Right lobe of liver (tissue), 6 donors: ENCODE measurements at places on chromosomes 12 and 14.

DNA sequence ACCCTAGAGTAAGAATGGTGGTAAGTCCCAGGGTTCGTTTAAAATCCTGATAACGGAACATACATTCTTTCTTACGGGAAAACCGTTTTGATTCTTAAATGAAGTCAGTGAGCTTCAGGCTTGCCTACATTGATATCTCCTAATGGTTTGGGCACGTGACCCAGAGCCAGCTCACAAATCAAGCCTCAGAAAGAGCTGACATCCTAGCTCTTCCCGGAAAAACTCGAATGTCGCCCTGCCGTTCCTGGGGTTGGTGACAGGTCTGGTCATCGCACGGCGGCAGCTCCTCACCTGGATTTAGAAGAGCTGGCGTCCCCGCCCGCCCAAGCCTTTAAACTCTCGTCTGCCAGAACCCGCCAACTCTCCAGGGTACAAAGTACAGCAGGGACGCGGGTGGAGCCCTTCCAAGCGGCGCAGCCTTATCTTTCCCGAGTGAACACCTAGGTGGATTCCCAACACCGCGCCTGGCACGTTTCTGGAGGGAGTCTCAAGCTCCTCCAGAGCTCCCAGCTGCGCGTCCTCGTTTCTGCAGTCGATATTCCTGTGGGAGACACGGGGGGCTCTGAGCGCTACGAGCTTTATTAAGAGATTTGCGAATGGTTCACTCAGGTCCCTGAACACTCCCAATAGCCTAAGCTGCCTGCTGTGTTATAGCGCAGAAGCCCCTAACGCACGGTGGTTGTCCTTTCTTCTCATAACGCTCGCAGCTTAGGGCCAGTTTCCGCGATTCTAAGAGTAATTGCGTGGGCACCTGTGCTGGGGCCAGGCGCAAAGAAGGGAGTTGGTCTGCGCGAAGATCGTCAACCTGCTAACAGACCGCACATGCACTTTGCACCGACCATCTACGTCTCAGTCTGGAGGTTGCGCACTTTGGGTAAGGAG, at the start of gene SSTR1:
SSTR1 (plus strand) TSS at position 169 of the 882 bp plus-strand sequence. CDS start 1,486 bp downstream, outside the sequence.
- peak; percentile 94 for DNase-seq

GRCh38 chr14:58055497-58056010, 96.5 kb downstream of the ARMH4 start:
- DNase-seq: no peak

DNA sequence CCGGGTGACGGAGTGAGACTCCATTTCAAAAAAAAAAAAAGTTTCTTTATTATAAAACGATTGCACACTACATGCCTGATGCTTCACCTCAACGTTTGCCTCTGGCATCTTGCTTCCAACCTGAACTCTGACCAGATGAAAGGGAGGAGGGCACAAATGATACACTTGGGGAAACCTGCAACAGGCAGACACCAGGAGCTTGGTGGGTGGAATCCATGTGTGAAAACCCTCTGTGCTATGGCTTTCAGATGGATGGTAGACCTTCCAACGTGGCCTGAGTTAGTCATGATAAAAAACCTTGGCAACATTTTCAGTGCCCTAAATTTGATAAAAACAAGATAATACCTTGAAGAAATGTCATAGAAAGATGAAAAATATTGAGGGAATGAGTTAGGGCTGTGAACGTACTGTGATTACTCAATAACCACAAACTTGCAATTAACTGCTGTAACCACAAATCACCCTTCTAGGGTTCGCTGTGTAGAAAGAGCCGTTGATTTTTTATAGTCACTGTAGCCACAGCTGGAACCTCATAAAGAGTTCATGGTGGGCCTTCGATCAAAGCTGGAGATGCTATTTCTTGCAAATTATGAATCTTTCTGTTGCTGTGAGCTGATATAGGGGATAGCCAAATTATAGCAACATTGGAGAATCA, 26.1 kb upstream of the GZMB start:
- DNase-seq: no peak

DNA sequence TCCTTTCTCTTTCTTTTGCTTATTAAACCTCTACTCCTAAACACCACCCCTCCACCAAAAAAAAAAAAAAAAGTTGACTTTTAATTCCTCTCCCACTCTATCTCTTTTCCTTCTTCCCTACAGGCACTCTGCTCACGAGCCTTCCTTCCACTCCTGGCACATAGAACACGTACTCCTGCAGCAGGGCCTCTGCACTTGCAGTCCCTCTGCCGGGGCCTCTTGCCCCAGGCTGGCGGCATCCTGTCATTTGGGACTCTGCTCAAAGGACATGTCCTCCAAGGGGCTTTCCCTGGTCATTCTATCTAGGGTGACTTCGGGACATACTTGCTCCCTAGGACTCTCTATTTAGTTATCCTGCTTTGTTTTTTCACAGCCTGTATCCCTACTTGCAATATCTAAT, 7.7 kb downstream of the FOS start:
- no peak for DNase-seq

GRCh38 chr12:132560364-132560613, 50.1 kb downstream of the LRCOL1 start:
- DNase-seq: no peak

GRCh38 chr14:54202288-54202687, 194.5 kb upstream of the CDKN3 start:
- no peak for DNase-seq

DNA sequence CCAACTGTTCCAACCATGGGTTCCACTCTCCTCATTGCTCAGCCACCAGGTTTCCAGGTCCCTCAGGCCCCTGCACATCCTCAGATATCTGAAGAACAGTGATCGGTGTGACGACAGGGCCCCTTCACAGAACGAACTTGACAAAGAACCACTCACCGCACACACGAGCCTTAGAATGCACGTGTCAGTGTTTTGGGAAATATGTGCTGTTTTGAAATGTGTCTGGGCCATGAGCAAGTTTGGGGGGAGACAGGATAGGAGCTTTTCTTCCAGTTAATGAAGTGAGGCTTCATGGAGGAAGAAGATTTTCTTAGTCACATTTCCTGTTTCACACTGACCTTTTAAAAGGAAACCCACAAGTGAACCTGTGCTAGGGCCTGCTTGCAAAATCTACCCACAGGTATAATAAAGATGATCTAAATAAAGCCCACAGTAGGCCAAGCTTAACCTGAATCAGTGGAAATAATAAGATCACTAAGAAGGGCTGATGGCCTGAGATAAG, 58.6 kb downstream of the ZFP36L1 start:
- DNase-seq: no peak

- DNase-seq: no peak
Measured at GRCh38 chr12:25372969-25373817, 122.5 kb upstream of the KRAS start.

GRCh38 chr14:22276913-22277816, 311.9 kb downstream of the DAD1 start:
- no peak for DNase-seq

DNA sequence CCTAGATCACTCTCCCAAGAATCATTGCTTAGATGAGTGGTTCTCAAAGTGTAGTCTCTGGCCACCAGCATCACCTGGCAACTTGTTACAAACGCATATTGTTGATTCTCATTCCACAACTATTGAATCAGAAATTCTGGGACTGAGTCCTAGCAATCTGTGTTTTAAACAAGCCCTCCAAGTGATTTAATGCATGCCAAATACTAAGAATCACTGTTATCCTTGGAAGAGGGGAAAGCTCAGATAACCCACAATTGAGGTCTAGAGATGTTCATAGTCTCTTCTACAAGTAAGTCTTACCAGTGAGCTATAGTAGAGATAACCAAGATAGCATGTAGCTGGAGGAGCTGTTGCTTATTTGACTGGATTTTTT, 666.6 kb downstream of the DIO2 start:
- DNase-seq: no peak

GRCh38 chr12:69388371-69388770, 28.8 kb downstream of the YEATS4 start:
- no peak for DNase-seq

DNA sequence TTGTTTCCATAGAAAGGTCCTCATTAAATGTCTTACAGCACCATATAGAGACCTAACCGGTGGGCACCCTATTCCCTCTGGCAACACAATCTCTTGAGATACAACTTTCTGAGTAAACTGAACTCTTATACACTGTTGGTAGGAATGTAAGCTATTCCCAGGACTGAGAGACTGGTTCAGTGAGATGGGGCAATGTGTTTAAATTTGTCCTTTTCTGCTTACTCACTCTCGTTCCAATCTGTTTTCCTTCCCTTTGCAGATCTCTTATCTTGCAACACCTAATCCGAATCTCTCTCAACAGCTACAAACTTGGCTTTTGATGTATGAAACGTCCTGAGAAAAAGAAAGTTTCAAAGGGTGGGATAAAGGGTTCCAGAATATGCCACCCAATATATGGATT, 26.1 kb upstream of the ETV6 start:
- DNase-seq: no peak

DNA sequence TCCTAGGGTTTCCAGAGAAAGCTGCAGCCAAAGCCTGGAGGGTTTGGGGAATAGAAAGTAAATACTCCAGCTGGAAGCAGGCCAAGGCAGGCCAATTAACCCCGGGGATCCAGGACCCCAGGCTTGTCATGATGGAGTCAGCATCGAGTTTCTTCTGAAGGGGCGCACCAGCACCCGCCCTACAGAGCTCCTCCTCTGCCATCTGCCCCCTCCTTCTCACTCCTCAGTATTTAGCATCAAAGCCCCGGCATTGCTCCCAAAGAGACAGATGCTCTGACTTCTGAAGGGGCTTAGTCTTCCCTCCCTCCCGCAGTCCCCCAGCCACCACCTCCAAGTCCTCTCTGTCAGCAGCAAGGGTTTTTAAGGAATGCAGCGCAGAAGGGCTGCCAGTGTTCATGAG, 285.1 kb upstream of the NOS1 start:
- DNase-seq: no peak

GRCh38 chr14:99936738-99937474, 128.3 kb upstream of the EVL start:
- no peak for DNase-seq

GRCh38 chr12:91877022-91877421, 268.6 kb downstream of the BTG1 start:
- DNase-seq: peak; percentile 19

GRCh38 chr12:62914443-62915203, 20.3 kb downstream of the PPM1H start:
- no peak for DNase-seq

- no peak for DNase-seq
Measured at GRCh38 chr12:94749890-94750289, 99.5 kb upstream of the TMCC3 start.

GRCh38 chr12:89700191-89700810, 8.3 kb downstream of the ATP2B1 start:
- no peak for DNase-seq

GRCh38 chr12:124488520-124488919, 78.9 kb downstream of the NCOR2 start:
- peak; percentile 46 for DNase-seq

GRCh38 chr12:67070307-67070600, 198.9 kb upstream of the CAND1 start:
- DNase-seq: no peak

- peak; percentile 54 for DNase-seq
Measured at GRCh38 chr12:125983784-125984500, 918.7 kb downstream of the AACS start.

DNA sequence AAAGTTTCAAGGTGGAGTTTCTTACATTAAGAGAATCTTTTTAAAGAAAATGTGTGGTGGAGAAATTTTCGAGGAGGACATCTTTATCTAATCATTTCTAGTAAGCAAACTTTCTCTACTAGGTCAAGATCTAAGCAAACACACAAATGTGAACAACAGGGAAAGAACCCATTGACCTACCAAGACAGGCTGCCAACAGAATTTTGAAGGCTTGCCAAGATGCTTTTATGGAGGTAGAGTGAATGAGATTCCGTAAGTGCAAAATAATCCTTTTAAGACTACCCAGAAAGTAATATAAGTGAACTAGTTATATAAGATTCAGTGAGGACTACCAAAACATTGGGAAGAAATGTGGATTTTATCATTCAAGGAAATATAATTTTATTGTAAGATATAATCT, 357.1 kb upstream of the PDE3A start:
- peak; percentile 82 for DNase-seq

DNA sequence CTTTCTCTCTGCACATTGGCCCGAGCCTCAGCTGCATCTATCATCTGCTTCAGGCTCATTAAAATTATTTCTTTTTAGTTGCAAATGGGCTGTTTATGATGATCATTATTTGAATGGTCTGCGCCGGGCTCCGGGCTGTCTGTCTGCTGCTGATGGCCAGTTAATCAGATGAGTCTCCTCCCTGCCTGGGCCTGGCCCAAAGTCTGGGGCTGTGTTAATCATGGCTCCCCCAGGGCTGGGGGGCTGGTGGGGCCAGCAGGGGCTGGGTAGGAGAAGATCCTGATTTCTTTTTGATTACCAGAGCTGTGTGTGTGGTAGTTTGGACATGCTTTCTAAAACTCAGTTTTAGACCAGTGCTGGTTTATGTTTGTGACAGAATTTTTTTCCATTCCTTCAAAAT, 159.1 kb downstream of the PHETA1 start:
- DNase-seq: no peak

DNA sequence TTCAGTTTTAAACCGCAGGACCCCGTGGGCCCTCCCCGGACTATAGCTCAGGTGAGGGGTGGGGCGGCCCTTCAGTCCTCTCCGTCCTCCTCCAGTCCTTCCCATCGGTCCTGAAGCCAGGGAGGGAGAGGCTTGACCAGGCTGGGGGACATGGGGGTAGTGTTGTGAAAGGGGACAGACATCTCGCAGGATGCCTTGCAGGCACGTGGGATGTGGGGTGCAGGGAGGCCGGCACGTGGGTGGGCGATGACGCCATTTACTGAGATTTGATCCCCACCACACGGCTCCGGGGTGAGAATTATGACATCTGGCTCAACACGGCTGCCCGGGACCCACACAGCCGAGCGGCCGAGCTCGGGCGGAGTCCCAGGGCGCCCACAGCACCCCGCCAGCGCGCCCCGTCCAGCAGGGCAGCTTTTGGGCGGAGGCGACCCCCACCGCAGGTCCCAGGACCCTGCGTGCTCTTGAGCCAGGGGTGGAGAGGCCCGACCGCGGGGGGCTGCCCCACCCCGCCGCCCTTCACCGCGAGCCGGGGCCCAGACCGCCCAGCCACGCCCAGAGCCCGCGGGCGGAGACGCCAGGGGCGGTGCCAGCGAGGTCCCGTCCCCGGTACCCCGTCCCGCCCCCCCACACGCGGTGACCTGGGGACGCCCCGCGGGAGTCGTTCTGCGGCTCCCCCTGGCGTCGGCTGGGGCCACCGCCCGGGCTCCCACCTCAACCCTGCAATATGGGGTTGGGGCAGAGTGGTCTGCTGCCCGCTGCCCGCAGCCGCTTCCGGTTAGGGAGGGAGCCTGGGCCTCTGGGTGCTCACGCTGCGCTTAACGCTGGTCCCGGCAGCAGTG, 3.3 kb upstream of the EXOC3L4 start:
- DNase-seq: peak; percentile 82

DNA sequence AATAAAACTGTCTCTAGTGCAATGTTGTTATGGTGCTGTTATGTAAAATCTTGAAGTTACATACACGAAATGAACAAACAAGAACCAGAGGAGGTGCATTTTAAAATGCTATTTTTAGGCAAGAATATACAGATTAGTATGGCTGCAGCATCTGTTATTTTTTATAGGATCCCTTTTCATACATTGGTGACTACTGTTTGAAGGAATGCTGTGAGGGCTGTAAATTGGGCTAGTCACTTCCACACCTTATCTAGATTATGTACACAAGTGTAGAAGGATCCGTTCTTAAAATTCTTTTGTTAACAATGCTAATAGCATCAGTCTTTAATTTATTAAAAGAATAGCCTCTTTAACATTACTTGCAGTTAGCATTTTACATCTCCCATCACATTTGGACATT, 284.3 kb upstream of the MDGA2 start:
- DNase-seq: no peak
